Upper lobe of left lung (tissue), 6 donors: ENCODE measurements at places on chromosomes 4 and X. TPM values are rescaled to one million over a fixed set of nuclear protein-coding genes. Genes with fewer than 3 reads are reported as not detected.

DNA sequence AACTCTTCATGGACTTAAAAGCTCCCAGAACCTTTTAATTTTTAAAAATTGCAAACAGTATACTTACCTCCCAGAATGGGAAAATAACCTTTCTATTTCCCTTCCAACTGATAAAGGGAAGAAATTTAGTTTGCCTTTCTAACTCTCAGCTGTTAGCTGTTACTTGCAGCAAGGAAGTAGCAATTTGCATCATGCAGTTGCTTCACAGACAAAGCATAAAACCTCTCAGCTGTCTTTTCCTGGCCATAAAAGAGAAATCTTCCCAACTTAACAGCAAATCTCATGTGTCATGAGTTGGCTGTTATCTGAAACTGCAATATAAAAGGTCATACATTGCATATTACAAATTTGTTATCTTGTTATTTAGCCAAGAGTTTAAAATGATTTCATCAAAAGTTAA is 18.4 kb downstream of the C4orf17 start:
- no peaks in the 10 kb centered on the region for H3K36me3 ChIP-seq
- no peak overlapping the region for H3K27ac ChIP-seq
- no peaks in the 10 kb centered on the region for H3K4me1 ChIP-seq

- no peaks in the 10 kb centered on the region for H3K27me3 ChIP-seq
- DNase-seq: no peak
Measured at GRCh38 chrX:44010626-44011025, 37.4 kb upstream of the NDP start.

The GPR78 gene
- not detected for total RNA-seq

GRCh38 chrX:26295425-26295824 is 79.5 kb downstream of the MAGEB5 start:
- no peak overlapping the region for H3K27ac ChIP-seq
- H3K4me3 ChIP-seq: no peak overlapping the region
- H3K36me3 ChIP-seq: no peaks in the 10 kb centered on the region
- DNase-seq: no peak

GRCh38 chr4:1464581-1465171 is 58.4 kb upstream of the NKX1-1 start:
- H3K27me3 ChIP-seq: no peaks in the 10 kb centered on the region
- no peak overlapping the region for H3K4me3 ChIP-seq
- H3K36me3 ChIP-seq: no peaks in the 10 kb centered on the region
- no peaks in the 10 kb centered on the region for H3K4me1 ChIP-seq

The ZMAT1 gene
- 6.9 TPM for total RNA-seq

The CXCL11 gene
- total RNA-seq: 0.30 TPM

DNA sequence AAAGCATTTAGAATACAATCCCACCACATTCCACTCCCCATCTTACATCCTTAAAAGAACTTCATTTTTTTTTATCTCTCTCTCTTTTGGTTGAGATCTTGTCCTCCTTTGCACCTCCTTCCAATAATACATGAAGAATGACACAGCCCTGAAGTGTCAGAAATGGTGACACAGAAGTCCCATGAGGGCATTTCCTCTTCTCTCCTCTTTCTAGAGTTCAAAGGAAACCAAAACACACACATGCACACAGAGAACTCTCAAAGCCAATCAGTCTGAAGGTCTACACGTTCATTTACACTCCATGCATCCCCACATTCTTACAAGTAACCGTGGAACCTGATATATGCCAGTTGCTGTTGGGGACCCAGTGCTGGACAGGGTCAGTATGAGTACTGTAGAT is 450.7 kb downstream of the HNRNPD start:
- no peaks in the 10 kb centered on the region for H3K27me3 ChIP-seq
- no peaks in the 10 kb centered on the region for H3K4me1 ChIP-seq
- no peaks in the 10 kb centered on the region for H3K36me3 ChIP-seq
- no peak overlapping the region for H3K27ac ChIP-seq
- DNase-seq: no peak

The IL2 gene
- total RNA-seq: not detected

GRCh38 chr4:128461291-128462102 is 173.9 kb upstream of the PGRMC2 start:
- H3K4me3 ChIP-seq: no peak overlapping the region
- no peaks in the 10 kb centered on the region for H3K4me1 ChIP-seq
- no peak for DNase-seq
- no peak overlapping the region for H3K27ac ChIP-seq
- H3K27me3 ChIP-seq: no peaks in the 10 kb centered on the region
- no peaks in the 10 kb centered on the region for H3K36me3 ChIP-seq

GRCh38 chr4:15457406-15458201 is 12.1 kb upstream of the CC2D2A start:
- H3K4me1 ChIP-seq: peaks cover 8% of the 10 kb centered on the region
- H3K36me3 ChIP-seq: no peaks in the 10 kb centered on the region
- peak overlapping the region; percentile 40 for H3K27ac ChIP-seq
- no peaks in the 10 kb centered on the region for H3K27me3 ChIP-seq

The SRPX gene
- 39.8 TPM for total RNA-seq

DNA sequence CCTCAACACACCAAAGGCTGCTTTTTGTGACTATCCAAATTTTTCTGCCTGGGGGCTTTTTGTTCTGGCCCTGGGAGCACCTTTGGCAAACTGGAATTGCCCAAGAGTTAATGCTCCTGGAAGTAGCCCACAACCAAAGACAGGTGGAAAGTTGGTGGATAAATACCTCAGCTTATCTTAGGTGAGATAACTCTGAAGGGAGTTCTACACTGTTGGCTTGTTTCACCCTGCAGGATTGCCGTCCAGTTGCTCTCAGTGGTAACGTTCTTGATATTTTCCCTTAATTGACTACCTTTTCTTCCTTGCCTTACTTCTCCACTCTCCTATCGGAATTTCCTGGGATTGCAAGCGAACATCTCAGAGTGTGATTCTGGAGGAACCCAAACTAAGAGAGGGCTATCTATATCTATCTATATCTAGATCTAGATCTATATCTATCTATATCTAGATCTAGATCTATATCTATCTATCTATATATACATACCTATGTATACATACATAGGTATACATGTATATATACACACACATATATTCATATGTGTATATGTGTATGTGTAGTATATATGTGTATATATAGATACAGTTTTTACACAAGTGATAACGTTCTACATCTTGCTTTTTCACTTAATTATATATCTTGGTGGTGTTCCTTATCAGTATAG is 82.6 kb upstream of the DHX15 start:
- no peak overlapping the region for H3K27ac ChIP-seq
- H3K4me1 ChIP-seq: no peaks in the 10 kb centered on the region
- H3K4me3 ChIP-seq: no peak overlapping the region
- H3K36me3 ChIP-seq: no peaks in the 10 kb centered on the region

DNA sequence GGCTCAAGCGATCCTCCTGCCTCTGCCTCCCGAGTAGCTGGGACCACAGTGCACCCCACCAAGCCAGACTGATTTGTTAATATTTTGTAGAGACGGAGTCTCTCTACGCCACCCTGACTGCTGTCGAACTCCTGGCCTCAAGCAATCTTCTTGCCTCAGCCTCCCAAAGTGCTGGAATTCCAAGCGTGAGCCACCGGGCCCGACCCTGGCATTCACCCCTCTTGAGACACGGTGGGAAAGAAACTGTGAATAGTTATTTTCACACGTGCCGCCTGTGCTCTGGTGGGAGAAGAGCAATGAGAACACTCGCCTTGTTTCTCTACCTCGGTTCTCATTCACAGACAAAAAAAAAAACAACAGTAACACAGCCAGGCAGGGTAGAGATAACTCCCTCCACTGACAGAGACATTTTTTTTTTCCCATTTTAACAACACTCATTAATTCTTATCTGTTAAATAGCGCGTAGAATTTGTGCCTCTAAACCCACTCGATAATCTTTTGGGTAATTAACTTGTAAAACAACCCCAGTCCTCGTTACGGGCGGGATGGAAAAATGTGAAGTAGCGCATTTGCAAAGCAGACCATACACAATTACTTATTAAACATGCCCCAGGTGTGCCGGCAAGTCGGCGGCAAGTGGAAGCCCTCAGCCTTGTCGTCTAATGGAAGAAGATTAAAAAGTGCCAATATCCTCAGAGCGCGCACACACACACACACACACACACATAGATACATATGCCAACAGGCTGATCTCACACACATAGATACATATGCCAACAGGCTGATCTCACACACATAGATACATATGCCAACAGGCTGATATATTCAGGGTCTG is 103.3 kb downstream of the DHRSX start:
- peaks cover 4% of the 10 kb centered on the region for H3K36me3 ChIP-seq
- H3K27ac ChIP-seq: no peak overlapping the region
- H3K27me3 ChIP-seq: no peaks in the 10 kb centered on the region
- no peak for DNase-seq

The SLIT2 gene
- 59.3 TPM for total RNA-seq

DNA sequence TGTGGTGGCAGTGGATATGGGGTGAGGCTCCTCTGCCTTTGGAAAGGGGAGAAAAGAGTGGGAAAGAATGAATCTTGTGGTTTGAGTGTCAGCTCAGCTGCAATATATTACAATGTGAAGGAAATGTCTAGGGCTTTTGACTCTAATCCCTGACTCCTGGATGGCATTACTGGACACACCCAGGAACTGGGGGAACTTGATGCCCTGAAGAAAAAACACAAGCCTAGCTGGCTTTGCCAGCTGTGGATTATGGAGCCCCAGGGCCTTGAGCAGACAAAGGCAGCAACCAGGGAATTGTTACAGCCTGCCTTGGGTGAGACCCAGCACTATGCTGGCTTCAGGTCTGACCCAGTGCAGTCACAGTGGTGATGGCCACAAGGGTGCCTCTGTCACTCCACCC is 57.1 kb upstream of the CYSLTR1 start:
- H3K4me1 ChIP-seq: no peaks in the 10 kb centered on the region
- no peak overlapping the region for H3K27ac ChIP-seq
- no peak for DNase-seq
- H3K27me3 ChIP-seq: no peaks in the 10 kb centered on the region
- H3K36me3 ChIP-seq: no peaks in the 10 kb centered on the region

The CXorf65 gene
- total RNA-seq: not detected

- no peaks in the 10 kb centered on the region for H3K27me3 ChIP-seq
- no peaks in the 10 kb centered on the region for H3K4me1 ChIP-seq
- no peak overlapping the region for H3K4me3 ChIP-seq
- H3K27ac ChIP-seq: no peak overlapping the region
- DNase-seq: no peak
Measured at GRCh38 chrX:23008431-23009099, 8.8 kb downstream of the DDX53 start.

The DCAF8L2 gene
- total RNA-seq: not detected

DNA sequence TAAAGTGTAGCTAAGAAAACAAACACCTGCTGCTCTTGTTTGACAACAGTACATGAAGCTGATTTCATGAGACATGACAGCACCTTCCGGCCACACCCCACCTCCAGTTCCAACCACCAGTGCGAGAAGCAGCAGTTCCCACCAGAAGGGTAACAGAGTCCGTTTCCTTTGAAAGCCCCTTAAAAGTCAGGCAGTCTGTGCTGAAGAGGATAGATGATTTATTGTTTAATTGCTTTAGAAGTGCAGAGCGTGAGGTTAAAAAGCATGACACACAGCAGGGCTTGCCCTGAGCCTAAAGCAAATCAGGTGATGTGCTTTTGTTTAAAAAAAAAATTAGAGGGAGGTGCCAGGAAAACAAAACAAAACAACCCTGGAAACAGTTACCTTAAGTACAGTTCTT is 82.6 kb downstream of the HADH start:
- no peaks in the 10 kb centered on the region for H3K27me3 ChIP-seq
- H3K4me3 ChIP-seq: no peak overlapping the region
- H3K27ac ChIP-seq: no peak overlapping the region
- no peaks in the 10 kb centered on the region for H3K36me3 ChIP-seq
